T1000 (cell line): ENCODE measurements at places on chromosomes 1 and 21.

DNA sequence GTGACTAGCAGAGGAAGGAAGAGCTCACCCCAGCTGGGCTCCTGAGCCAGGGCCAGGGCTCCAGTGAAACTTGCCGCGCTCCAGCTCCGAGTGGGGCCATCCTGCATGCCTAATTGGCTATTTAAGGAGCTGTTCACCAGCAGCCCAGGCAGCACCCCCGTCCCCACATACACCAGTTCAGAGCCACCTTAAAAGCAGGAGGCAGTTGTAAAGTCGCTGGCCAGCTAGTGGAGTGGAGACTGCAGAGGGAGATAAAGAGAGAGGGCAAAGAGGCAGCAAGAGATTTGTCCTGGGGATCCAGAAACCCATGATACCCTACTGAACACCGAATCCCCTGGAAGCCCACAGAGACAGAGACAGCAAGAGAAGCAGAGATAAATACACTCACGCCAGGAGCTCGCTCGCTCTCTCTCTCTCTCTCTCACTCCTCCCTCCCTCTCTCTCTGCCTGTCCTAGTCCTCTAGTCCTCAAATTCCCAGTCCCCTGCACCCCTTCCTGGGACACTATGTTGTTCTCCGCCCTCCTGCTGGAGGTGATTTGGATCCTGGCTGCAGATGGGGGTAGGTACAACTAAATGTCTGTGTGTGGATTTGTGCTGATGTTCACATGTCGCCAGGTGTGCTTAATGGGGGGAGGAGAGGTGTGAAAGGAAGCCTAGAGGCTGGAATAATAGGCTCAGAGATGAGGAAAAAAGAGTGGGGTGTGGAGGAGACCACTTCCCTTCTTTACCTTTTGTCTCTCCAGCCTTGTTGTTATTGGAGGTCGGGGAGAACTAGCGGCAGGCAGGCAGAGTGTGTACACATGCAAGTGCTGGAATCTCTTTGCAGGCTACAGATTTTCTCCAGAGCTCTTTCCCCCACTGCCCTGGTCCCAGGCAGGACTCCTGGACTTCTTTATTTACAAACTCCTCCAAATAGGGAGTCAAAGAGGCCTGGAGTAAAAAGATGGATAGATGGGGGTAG is at the start of gene CA14:
Gene CA14, plus strand, starts transcription at position 151 of the 962 bp plus-strand sequence. Its CDS starts 355 bp downstream, at position 506.
- no peak for DNase-seq

- no peak for DNase-seq
Observed at GRCh38 chr1:201426479-201427310, 5.2 kb upstream of the TNNI1 start.

- DNase-seq: no peak
Observed at GRCh38 chr1:109369167-109369746, 28.5 kb downstream of the SORT1 start.

- DNase-seq: no peak
Observed at GRCh38 chr1:113320272-113320671, 70.0 kb upstream of the MAGI3 start.

DNA sequence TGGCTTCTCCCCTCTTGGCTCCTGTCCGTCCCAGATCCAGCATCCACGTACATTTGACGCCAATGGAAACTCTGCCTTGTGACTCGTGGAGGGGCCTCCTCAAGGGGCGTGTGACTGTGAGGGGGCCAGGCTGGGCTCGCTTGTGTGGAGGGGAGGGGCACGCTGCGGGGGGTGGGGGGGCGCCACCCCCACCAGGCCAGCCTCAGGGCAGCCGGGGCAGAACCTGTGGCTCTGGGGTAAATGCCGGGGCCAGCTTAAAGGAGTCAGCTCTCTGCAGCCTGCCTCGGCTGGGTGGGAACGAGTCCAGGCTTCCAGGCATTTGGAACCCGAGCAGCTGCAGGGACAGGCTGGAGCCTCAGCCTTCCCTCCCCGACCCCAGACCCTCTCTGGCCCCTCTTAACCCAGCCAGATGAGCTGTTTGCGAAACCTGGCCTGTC is 94.1 kb downstream of the SIK1 start:
- DNase-seq: no peak

- no peak for DNase-seq
Observed at GRCh38 chr1:107477233-107477632, 336.4 kb downstream of the NTNG1 start.

GRCh38 chr1:14983277-14983676 is 170.3 kb upstream of the TMEM51 start:
- DNase-seq: no peak

- no peak for DNase-seq
Observed at GRCh38 chr1:41239988-41240610, 2.0 kb downstream of the SCMH1 start.

DNA sequence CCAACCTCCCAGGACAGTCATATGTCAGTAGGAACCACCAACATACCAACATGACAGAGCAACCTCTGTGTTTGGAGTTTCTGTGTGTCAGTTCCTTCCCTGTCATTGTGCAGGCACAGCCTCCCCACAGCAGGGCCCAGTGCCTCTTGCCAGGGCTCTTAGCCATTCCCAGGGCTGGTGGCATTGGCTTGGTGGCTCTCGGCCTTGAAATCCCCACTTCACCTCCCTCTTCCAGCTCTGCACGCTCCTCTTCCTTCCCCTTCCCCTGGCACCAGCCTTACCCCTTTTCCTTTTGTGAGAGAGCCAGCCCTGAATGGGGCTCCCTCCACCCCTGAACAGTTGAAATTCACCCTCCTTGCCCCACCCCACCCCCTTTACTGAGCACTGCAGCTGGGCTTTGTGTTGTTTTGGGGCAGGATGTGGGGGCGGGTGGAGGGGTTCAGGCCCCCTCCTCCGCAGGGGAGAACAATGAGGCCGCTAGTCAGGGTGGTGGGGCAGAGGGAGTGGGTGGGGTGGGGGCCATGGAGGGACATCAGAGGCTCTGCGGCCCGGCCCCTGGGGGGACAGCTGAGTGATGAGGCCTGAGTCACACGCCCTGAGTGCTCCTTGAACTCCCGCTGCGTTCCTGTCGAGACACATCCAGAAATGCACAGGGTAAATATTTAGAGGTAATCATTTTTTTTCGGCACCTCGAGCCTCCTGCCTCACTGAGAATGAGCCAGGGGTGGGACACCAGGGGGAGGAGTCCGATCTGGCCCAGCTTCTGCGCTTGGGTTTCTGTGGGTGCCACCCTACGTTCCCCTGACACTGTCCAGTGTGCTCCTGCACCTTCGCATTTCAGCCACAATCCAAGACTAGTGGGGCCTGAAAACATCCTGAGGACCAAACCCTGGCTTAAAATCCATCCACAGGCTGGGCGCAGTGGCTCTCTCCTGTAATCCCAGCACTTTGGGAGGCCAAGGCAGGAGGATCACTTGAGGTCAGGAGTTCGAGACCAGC is 28.6 kb downstream of the LGR6 start:
- DNase-seq: no peak

DNA sequence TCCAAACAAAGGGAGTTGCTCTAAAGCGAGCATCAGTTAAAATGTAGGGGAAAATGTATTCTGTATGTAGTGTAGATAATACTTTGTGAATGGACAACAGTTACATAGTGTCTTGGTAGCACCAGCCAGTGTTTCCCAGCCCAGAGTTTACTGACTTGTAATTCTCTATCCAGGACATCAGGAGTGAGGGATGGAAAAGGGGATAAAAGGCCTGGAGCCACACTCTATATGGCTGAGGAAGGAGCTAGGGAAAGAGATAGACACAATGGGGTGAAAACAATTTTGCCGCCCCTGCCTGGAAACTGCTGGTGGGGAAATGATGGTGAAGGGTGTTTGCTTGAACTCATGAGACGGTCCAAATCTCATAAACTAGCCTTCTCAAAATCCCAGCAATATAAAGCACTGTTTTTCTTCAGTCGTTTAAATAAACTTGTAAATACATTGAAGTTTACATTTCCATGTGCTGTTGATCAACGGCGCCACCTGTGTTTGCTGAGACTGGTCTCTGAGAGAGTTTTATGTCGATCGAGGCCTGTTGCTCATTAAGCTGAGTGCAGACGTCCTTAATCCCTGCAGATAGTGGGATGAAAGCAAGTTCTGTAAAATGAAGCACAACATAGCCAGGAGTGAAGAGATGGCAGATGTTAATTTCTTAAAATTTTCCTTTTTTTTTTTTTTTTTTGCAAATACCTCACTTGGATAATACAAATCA is 27.9 kb upstream of the AGO1 start:
- no peak for DNase-seq

GRCh38 chr1:55685560-55685959 is 470.4 kb upstream of the USP24 start:
- DNase-seq: no peak

DNA sequence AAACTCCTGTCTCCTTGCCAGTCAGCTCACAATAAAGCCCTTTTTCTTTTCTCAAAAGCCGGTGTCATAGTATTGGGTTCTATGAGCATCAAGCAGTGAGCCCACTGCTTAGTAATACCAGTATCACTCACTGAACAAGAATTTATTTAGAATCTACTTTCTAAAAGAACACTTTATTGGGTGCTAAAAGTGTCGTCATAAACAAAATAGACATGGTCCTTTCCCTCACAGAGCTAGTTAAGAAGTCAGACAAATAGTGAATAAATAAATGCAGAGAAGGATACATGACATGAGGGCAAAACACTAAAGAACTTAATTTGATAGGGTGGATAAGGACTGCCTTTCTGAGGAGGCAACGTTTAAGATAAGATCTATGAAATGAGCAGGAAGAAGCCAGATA is 32.2 kb downstream of the EVI5 start:
- DNase-seq: peak; percentile 33

DNA sequence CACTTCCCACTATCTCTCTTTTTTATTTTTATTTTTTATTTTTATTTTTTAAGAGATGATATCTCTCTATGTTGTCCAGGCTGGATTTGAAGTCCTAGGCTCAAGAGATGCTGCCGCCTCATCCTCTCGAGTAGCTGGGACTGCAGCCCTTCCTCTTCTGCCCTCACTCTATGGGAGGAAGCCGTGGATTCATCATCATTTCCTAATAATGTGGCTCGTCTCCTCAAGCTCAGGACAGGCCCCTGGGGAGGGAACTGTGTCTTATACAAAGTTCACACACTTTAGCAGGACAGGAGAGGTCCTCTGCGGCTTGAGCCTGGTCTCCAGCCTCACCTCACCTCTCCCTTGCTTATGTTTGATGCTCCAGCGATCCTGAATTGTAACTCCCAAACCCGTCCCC is 16.5 kb upstream of the IFFO2 start:
- no peak for DNase-seq

DNA sequence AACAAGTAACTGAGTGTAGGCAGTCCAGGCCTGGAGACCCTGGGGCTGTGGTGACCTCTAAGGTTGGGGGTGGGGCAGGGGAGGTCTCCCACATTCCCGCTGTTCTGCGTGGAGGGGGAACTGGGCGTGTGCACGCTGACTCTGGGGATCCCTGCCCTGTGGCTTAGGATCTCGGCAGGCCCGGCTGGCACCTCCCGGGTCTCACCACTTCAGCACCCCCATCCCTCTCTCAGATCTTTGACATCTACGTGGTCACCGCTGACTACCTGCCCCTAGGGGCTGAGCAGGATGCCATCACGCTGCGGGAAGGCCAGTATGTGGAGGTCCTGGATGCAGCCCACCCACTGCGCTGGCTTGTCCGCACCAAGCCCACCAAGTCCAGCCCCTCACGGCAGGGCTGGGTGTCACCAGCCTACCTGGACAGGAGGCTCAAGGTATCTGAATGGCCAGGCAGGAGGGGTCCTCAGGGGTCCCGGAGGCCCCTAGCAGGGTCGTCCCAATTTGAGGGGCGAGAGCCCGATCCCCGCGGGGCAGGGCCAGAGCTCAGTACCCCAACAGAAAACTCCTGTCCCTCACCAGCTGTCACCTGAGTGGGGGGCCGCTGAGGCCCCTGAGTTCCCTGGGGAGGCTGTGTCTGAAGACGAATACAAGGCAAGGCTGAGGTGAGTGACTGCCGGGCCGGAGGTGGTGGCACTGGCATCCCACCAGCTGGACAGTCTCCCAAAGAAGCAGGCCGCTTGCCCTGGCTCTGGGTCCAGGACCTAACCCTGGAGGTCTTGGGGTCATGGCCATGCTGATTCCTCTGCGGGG is 68.7 kb downstream of the TRIM11 start:
- no peak for DNase-seq

- peak; percentile 83 for DNase-seq
Observed at GRCh38 chr1:41455479-41456332, 28.8 kb downstream of the EDN2 start.

DNA sequence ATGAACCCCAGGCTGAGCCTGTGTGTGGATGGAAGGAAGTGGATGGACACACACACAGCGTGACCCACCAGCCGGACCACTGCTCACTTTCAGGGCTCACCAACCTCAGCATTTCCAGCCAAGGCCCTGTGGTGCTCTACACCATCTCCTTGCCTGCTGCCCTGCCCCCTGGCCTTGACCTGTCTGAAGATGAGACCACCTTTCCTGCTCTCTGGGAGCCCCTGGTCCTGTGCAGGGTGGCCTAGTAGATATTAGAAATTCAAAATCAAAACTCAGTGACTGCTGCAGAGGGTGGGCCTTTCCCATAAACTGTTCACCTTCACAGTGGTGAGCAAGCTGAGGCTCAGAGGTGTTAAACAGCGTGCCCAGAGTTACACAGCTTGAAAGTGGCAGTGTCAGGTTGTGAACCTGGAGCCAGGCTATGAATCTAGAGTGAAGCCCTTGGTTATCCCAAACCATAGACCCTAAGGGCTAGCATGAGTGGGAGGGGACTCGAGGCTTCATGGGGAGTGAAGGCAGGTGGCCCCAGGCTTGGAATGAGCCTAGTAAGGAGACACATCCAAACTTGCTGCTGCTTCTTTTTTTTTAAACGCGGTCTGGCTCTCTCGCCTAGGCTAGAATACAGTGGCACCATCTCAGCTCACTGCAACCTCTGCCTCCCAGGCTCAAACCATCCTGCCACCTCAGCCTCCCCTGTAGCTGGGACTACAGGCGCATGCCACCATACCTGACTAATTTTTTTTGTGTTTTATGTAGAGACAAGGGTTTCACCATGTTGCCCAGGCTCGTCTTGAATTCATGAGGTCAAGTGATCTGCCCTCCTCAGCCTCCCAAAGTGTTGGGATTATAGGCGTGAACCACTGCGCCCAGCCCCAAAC is 41.5 kb downstream of the MAN1C1 start:
- DNase-seq: no peak

- no peak for DNase-seq
Observed at GRCh38 chr1:168410464-168410863, 129.8 kb downstream of the TBX19 start.

GRCh38 chr1:98979463-98979862 is 25.2 kb downstream of the PLPPR5 start:
- DNase-seq: no peak

- DNase-seq: no peak
Observed at GRCh38 chr1:65940126-65940525, 147.4 kb downstream of the PDE4B start.

- no peak for DNase-seq
Observed at GRCh38 chr1:245621589-245621988, 466.8 kb downstream of the KIF26B start.

GRCh38 chr1:22231995-22232690 is 89.2 kb upstream of the WNT4 start:
- no peak for DNase-seq

DNA sequence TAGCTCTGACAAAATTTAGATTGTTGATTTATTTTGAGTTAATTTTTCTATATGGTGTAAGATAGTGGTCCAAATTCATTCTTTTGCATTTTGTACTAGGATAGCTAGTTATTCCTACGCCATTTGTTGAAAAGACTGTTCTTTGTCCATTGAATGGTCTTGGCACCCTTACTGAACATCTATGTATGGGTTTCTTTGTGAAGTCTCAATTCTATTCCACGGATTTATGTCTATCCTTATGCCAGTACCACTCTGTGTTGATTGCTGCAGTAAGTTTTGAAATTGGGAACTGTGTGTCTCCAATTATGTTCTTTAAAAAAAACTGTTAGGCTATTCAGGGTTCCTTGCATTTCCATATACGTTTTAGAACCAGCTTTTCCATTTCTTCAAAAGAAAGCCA is 145.7 kb downstream of the ZNF644 start:
- DNase-seq: no peak

- no peak for DNase-seq
Observed at GRCh38 chr21:25640202-25640942, 1.3 kb downstream of the JAM2 start.
